H9 (cell line): ENCODE measurements at places on chromosomes 11 and 22. TPM values are rescaled to one million over a fixed set of nuclear protein-coding genes. Genes with fewer than 3 reads are reported as not detected.

- DNase-seq, result no peak
Observed at GRCh38 chr22:22479116-22479515, 29.4 kb downstream of the ZNF280B start.

- no peak for DNase-seq
Observed at GRCh38 chr11:70383664-70384565, 14.4 kb upstream of the CTTN start.

PANX2 gene
- 6.7 and 8.0 TPM in 2 replicates for total RNA-seq

DNA sequence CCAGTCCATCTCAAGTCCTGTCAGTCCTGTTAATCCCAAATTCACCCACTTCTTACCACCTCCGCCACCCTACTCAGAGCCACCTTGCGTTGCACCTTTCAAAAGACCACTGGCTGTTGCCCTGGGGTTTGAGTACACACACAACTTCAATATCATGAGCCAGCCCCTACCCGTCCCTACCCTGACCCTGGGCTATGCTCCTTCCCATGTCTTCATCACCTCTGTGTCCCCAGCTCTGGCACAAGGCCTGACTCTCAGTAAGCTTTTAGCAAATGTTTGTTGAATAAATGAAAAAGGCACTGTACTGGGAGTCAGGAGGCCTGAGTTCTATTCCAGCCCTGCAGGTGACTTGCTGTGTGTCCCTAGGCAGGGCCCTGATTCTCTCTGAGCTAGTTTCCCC, 26.5 kb downstream of the OTOG start:
- DNase-seq, result no peak

MFRP gene
- not detected in 2 replicates for total RNA-seq

FXYD2 gene
- 0.70 and 0.79 TPM in 2 replicates for total RNA-seq

NXPE2 gene
- total RNA-seq, result 0.11 TPM in 1 of 2 replicates, not detected in the other

VSIG2 gene
- not detected in 2 replicates for total RNA-seq

GRCh38 chr11:47378836-47379170, 456 bp upstream of the SPI1 start:
- no peak for DNase-seq
